ENCODE measurements at places on chromosomes 2 and 18.

GRCh38 chr2:64283006-64283570 lies 138.9 kb upstream of the PELI1 start:
- no peak for DNase-seq

DNA sequence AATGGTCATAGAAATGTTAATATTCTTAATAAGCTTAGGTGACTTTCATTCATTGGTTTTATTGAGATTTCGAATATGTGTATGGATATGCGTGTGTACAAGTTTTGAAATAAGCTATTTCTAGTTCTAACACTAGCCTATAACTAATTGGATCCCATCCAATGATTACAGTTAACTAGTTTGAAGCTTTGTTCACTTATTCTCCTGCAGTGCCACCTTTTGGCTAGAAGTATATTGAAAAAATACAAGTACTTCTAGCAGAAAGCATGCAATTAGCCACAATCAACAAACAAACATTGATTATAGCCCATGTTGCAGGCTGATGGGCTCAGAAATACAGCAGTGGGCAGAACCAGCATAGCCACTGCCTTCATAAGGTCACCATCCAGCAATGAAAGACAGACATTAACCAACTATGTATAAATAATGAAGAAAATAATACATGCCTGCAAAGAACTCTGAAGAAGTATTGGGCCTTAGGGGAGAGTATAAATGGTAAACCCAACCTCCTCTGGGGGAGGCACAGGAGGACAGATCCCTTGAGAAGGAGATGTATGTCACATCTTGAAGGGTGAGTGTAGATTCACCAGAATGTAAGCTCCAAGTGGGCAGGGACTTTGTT lies 5.1 kb upstream of the PIEZO2 start:
- DNase-seq: no peak

DNA sequence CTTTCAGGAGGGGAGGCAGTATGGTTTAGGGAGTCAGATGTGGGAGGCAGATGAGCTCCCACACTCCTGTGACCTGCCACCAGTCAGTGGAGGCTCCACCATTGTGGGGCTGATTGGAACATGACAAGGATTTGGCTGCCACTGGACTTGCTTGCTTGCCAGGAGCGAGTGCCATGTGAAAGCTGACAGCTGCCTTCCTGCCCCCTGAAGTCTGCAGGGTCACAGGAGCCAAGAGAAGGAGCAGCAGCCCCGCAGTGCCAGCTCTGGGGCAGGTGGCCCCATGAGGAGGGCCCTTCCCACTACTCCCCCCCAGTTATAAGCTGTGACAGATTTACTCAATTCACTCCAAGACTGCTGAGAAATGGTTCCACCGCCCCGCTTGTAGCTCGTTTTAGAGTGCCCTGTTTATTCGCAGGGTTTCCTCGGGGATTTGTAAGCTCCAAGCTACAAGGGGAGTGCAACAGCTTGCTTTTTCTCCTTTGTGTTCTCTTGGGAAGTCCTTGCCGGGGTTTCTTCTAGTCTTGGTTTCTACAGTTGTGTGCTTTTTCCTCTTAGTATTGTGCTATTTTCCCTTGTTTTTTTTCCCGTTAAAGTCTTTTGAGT lies 414.3 kb downstream of the MEIS1 start:
- DNase-seq: no peak

DNA sequence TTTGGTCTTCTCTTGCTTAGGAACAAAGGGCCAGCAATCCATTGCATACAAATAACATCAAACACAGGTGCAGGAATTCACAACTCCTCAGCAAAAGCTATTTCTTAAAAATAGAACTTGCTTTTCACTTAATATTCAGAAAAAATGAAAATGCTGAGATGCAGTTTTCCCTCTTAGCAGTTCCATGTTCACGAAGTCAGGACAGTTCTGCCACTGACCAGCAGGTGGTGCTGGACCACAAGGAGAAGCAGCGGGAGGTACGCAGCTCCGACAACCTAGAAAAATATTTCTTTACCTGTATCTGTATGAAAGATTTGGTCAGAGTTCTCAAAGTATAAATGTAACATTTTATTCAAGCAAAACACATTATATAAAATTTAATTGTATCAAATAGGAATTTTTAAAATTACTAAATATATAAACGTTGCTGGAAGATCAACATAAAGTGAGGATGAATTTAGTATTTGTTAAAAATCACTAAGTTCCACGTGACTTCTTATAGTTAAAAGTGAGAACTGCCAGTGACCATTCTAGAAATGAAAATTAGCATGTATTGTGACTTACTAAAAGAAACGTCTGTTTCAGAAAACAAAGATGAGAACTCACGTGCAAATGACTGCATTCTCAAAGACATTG lies 48.8 kb downstream of the ADNP2 start:
- DNase-seq: no peak

GRCh38 chr2:227627769-227628168 lies 10.5 kb downstream of the SCYGR4 start:
- DNase-seq: no peak

DNA sequence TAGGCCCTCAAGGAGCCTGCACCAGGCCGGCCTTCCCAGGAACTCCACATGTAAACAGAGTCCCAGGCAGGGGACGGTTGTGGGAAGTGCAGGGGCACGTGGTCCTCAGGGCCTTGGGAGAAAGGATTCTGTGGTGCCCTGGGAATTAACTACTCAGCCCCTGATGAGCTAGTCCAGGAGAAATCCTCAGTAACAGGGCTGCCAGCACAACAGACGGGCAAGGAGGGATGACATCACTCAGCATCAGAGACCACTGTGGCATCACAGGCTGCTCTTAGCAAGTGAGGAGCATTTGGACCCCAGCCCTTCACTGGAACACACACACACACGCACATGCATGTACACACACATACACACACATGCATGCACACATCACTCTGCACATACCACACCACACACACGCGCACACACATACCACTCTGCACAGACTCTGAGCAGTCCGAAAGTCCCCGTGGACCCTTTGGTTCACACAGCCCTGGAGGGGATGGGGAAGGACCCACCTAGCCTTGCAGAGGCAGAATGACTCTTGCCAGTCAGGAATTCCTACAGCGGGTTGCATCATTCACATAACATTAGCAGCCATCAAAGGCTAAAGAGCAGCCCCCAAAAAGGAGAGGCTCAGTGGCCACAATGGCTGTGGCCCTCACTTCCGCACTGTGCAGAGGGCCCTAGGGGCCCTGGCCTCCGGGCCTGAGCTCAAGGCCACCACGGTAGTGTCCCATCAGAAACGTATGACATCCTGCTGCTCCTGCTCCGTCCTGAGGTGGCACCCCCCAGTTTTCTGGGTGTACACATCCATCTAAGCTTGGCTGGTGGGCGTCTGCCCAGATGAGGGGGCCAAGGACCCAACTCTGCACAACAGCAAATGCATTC lies 1.9 kb upstream of the NMUR1 start:
- DNase-seq: no peak

GRCh38 chr18:57749604-57749970 lies 53.5 kb downstream of the ATP8B1 start:
- DNase-seq: no peak

GRCh38 chr2:42172566-42172965 lies 3.4 kb downstream of the EML4 start:
- DNase-seq: no peak

DNA sequence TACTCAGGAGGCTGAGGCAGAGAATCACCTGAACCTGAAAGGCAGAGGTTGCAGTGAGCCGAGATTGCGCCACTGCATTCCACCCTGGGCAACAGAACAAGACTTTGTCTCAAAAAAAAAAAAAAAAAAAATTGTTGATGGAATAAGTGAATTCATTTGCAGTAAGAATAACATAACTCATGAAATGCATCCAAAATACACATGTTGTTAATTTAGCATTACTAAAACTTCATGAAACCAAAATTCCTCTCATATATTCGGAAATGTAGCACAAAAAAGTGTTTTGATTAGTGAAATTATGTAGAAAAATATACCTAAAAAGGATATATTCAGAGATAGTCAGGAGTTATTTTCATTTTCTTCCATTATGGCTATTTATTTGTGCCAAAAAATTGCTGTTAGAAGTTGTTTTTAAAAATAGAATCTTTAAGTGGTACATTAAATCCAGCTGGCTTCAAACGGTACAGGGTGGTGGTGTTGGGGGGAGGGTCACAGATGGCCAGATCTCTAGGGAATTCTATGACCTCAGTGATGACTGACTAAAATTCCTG lies 78.2 kb upstream of the UGP2 start:
- no peak for DNase-seq

GRCh38 chr2:55511508-55512124 lies 7.9 kb upstream of the CFAP36 start:
- DNase-seq: no peak

DNA sequence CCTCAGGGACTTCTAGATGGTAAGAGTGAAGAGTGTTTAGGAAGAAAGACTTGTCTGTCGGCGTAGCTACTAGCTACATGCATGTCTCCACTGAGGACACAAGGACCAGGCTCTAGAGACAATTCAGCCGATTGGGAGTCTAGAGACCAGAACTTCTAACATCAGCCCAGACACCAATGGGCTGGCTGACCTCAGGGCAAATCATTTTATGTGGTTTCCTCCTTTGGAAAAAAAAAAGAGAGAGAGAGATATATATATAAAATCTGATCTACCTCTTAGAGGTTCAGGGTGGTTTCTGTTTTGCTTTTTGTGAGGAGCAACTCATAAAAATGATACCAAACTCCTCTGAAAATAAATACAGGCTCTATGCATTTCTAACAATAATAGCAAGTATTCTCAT lies 212.8 kb downstream of the BCL2 start:
- no peak for DNase-seq

GRCh38 chr2:72198532-72199241 lies 51.0 kb upstream of the CYP26B1 start:
- no peak for DNase-seq

- DNase-seq: no peak
Measured at GRCh38 chr18:3304832-3305231, 42.9 kb downstream of the MYL12B start.

DNA sequence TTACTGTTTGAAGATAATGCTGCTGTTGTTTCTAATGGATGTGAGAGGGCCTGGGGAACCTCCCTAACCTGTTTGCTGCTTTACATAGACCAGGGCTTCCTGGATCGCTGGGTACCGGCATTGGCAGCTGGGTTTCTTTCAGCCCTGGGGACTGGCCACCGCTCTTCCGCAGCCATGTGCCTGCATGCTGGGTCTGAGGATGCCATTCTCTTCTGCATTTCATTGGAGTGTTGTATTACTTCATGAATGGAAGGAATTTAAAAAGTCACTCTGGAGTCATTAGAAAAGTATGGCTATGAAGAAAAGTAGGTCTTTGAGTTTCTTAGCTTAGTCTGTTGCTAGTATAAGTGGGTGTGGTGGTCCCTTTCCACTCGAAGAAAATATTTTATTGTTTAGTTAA lies 107.3 kb upstream of the MGAT5 start:
- DNase-seq: no peak

DNA sequence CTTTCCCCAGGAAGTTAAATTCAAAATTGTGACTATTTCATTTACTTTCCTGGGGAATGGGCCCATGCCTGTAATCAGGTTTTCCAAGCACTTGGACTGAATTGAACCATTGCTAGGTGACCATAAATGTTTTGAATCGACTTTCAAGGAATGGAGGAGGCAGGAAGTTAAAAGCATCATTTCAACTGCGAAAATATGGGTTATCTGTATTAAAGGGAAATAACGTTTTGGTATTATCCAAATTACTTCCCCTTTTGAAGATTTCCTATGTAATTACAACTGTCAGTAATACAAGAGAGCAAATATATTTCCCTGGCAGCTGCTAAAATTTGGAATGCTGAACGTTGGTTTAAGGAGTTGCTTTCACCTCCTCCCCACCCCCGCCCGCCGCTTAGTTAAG lies 19.0 kb downstream of the PNO1 start:
- no peak for DNase-seq

- DNase-seq: no peak
Measured at GRCh38 chr18:35662293-35663062, 80.9 kb downstream of the GALNT1 start.

GRCh38 chr2:37085731-37086147 lies 1.4 kb downstream of the GPATCH11 start:
- no peak for DNase-seq

- DNase-seq: no peak
Measured at GRCh38 chr18:77207540-77207939, 42.1 kb upstream of the GALR1 start.

DNA sequence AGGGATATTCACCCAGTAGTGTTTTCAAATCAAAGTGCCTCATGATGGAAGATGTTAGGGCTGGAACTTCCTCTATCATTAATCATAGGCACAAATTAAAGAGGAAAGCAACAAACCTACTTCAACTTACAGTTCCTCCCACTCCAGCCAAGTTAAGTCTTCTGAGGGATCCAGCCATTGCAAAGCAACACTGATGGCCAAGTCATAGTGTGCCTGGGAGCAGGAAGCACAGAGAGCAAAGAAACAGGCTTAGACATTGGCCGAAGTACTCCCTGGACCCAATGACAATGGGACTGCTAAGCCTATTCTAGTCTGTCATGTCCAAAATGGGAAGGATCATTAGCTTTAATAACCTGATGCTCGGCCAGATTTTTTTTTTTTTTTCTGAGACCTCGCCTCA lies 7.0 kb downstream of the C2orf80 start:
- DNase-seq: no peak

GRCh38 chr18:28168725-28169124 lies 8.2 kb downstream of the CDH2 start:
- DNase-seq: no peak

DNA sequence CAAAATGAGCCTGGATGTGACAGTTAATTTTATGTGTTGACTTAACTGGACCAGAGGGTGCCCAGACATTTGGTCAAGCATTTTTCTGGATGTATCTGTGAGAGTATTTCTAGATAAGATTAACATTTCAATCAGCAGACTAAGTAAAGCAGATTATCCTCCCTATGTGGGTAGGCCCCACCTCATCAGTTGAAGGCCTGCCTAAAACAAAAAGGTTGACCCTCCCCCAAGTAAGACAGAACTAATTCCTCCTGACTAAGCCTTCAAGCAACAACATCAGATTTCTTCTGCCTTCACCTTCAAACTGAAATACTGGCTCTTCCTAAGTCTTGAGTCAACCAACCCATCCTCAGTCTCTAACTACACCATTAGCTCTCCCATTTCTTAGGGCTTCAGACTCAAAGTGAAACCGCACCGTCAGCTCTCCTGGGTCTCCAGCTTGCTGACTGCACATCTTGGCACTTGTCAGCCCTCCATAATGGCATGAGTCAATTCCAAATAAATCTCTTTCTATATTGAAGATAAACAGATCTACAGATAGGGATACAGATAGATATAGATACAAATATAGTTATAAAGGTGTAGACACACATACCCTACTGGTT lies 47.9 kb downstream of the MEMO1 start:
- no peak for DNase-seq

DNA sequence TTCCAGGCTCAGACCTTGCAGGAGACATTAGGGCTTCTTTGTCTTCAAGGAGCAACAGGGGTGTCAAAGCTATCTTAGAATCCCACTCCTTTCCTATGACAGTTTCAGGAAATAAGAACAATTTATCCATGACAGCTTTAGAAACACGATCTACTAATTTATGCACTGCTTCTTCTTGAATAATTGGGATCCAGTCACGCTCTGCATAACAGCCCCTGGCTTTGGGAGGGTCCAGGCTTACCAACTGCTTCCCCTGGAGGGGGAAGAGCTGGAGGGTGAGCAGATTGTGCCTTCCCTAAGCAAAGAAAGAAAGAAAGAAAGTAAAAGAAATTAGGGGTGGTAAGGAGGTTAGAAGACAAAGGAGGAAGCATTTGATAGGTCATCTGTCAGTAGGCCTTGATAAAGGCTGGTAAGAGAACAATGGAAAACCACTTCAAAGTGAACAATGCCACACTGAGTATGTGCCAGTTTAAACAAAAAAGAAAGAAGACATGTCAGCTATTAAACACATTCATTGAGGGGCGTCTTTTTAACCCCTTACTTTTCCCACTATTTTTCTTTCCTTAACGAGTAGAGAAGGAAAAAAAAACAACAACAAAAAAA lies 327.6 kb downstream of the DCC start:
- DNase-seq: no peak

All from ecto neural progenitor cell (in vitro differentiated cells).